ENCODE measurements at places on chromosomes 16 and 17. TPM values are rescaled to one million over a fixed set of nuclear protein-coding genes. Genes with fewer than 3 reads are reported as not detected.

- no peak for DNase-seq
Observed at GRCh38 chr16:55324285-55325079, 479 bp downstream of the IRX6 start.

- DNase-seq = no peak
Observed at GRCh38 chr16:73872856-73873255, 423.8 kb upstream of the PSMD7 start.

- DNase-seq = no peak
Observed at GRCh38 chr17:16243385-16243784, 26.4 kb downstream of the PIGL start.

- peak; percentile 36 for DNase-seq
Observed at GRCh38 chr17:75645889-75646637, 12.8 kb downstream of the SMIM5 start.

SUMO2 gene
- polyA plus RNA-seq = 214 TPM
